Upper lobe of left lung (tissue), 6 donors: ENCODE measurements at places on chromosomes 6 and 20.
A peak's percentile ranks its signal among the peaks of the same experiment; 100 is the strongest.

DNA sequence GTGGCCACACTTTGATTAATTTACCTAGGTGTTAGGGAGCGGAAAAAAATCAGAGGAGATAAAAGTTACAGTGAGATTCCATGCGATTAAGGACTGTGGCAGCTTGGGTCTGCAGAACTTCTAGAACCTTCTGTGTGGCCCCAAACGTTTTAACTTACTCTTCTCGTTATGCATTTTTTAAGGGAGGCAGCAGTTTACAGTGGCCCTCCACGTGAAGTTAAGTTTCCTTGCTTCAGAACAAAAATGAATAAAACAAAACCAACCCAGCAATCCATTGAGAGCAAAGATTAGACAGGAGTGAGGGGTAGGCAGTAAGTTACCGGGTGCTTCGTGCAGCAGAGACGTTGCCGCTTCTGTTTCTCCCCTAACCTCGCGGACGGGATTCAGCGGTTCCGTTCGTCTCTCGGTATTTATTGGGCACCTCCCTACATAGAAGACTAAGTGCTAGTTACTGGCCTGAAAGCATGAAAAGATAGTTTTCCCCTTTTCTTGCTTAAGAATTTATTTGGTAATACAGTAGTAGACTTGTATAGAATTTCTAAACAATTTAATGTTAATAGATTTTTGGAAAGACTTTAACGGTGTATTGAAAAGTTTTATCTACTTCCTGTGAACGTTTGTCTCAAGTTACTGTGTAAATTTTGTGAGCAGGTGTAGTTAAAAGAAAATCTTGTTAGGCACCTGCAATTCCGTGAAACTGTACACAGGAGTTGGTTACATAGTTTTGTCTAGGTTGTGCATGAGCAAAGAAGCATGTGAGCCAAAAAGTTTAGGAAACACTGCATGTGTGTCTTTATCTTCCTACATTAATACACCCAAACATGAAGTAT is 1.1 kb downstream of the BAG2 start:
- no peak for DNase-seq

- DNase-seq: no peak
Measured at GRCh38 chr6:2103765-2104523, 141.5 kb downstream of the GMDS start.

GRCh38 chr6:1766654-1767053 is 156.9 kb downstream of the FOXC1 start:
- no peak for DNase-seq

DNA sequence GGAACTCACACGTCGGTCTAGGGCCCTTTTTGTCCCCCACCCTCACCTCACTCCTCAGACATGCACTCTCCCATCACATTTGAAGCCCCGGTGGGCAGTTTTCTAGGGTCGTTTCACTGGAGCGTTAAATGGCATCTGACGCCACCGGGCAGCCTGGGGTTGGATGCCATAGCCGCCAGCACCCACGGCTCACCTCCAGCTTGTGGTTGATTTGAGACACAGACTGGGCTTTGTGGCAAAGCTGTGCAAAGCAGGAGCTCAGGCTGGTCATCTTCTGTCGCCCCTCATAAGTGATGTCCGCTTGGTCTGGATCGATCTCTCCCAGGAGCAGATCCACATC is 530 bp downstream of the GOPC start:
- DNase-seq: peak; percentile 25

GRCh38 chr6:96286503-96286902 is 235.1 kb upstream of the UFL1 start:
- no peak for DNase-seq

- DNase-seq: no peak
Measured at GRCh38 chr6:1208876-1209275, 103.0 kb upstream of the FOXQ1 start.

DNA sequence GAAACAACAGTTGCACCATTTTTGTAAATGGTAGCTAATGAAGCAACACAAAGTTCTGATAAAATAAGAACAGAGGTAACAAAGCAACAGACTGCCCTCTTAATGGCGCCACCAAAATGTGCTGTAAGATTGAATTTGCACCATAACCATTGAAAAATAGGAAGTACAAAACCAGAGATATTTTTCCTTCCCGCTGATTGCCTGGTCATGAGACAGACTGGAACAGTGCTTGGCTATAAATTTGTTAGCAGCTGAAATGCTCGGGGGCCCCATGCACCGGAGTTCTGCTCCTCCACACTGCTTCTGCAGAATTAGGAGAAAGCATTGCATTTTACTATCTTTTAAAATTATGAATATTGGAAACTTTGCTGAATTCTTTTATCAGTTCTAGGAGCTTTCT is 164.4 kb upstream of the QKI start:
- DNase-seq: no peak

- DNase-seq: peak; percentile 56
Measured at GRCh38 chr6:12289365-12289919, 719 bp upstream of the EDN1 start.

- DNase-seq: no peak
Measured at GRCh38 chr6:20965915-20966314, 431.7 kb downstream of the CDKAL1 start.

GRCh38 chr6:52820198-52820597 is 16.6 kb upstream of the GSTA1 start:
- DNase-seq: no peak

DNA sequence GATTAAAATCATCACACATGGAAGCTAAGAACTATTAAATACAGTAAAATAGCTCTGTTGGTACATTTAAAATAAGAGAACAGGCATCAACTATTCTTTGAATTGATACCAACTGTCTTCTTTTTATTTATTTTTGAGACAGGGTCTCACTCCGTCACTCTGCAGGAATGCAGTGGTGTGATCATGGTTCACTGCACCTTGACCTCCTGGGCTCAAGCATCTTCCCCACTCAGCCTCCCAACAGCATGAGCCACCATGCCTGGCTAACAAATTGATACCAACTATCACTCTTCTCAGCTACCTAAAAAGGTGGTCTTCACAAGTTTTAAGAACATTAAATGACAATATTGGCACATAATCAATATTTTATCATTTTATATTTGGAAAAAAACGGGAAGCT is 7.8 kb upstream of the PNISR start:
- DNase-seq: no peak

DNA sequence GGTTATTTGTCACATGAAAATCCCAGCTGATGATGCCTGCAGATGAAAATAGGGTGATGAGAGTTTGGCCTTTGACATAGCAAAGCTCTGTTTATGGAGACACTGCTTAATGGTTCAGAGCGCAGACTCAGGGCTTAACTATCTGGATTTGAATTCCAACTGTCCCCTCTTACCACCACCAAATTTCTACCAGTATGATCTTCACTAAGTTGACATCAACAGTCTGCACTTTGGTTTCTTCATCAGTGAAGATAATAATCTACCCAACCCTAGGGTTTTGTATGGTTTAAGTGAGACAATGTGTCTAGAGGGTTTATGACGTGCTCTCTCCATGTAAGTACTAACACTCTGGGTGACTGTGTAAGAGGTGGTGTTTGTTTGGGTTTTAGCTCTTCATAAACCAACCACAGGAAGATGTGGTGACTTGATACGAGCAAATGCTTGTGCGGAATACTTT is 151.4 kb upstream of the TNFAIP3 start:
- no peak for DNase-seq

- no peak for DNase-seq
Measured at GRCh38 chr20:50313827-50314677, 123.4 kb downstream of the CEBPB start.

DNA sequence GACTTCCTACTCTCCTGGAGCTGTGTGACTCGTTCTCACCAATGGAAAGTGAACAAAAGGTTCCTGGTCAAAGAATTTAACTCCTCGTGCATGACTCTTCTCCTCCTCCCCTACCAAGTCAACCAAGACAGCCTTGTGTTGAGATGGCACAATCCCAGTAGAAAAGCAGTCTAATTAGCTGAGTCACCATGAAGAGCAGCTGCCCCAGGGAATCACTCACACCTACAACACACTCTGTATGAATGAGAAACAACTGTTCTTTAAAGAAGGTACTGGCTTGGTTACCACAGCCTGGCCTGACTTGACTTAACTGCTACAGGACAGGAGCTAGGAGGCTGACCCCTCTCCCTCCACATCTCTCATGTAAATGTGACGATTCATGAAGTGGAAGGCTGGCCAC is 2.9 kb upstream of the HLA-DOB start:
- DNase-seq: no peak

GRCh38 chr6:148419430-148419829 is 76.8 kb downstream of the SASH1 start:
- DNase-seq: no peak

GRCh38 chr20:53617791-53618489 is 24.3 kb upstream of the ZNF217 start:
- no peak for DNase-seq

DNA sequence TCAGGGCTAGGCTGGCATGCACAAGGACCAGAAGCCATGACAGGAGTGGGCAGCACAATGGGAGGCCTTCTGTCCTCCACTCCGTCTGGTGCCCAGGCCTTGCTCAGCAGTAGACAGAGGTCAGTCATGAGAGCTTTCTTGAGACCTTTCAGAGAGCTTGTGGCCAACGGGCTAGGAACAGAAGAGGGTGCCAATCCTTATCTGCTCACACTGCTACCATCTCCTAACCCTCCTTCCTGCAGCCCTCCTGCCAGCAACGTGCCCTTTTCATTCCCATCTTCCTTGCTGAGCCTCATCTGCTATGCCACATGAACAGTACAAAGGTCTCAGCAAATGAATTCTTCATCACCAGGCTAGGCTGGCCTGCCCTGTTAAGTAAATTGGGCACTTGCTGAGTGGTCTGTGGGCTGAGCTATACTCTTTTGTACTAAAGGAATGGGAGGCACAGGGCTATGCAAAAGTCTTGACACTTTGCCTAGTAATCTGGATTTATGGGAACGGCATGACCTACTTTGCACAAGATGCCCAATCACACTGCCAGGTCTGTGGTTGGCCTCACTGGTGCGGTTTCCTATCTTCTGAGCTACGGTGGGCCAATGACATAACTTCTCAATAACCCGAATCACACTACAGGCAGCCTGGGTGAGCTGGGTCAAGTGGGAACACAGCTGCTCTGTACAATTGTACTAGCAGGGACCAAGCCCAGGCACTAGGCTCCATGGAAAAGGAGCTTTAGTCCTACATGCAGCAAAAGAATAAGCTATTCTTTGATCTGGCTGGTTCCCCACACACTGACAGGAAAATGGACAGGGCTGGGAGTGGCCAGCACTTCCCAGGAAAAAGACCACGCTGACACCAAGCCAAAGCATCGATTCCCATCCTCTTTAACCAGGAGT is 47.8 kb downstream of the ELOVL5 start:
- peak; percentile 82 for DNase-seq

DNA sequence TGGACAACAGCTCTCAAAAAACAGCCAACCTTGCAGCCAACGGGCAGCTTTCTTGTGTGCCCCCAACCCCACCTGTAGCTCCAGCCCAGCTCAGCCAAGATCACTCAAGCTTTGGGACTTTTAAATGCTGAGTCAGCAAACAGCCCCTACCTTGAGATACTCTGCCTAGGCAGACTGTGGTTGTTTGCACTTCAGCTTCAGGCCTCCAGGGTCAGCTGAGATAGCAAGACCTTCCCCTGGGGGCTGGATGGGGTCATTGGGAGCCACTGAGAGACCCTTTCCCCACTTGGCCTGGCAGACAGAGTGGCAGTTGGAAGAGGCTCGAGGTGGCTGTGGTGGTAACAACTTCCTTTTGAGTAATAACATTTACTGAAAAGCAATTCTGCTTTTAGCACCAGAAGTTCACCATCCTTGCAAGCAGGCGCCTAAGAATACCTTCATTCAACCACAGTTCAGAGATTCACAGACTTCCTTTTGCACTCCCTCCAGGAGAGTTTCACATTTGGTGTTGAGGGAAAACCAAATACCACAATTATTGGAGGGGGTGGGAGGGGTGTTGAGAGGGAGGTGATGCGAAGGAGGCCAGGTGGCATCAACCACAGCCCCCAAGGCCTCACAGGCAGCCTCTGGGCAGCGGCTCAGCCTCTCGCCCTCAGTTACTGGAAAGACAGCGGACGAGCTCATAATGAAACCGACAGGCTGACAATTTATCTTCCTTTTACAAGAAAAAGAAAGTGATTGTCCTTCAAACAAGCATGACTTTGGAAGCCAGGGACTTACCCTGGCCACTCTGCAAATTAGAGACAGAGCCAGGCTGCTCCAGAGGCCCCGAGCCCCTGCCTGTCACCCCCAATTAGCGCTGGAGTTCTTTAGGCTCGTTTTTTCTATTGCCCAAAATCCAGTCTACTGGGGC is 148.1 kb downstream of the CEBPB start:
- no peak for DNase-seq

DNA sequence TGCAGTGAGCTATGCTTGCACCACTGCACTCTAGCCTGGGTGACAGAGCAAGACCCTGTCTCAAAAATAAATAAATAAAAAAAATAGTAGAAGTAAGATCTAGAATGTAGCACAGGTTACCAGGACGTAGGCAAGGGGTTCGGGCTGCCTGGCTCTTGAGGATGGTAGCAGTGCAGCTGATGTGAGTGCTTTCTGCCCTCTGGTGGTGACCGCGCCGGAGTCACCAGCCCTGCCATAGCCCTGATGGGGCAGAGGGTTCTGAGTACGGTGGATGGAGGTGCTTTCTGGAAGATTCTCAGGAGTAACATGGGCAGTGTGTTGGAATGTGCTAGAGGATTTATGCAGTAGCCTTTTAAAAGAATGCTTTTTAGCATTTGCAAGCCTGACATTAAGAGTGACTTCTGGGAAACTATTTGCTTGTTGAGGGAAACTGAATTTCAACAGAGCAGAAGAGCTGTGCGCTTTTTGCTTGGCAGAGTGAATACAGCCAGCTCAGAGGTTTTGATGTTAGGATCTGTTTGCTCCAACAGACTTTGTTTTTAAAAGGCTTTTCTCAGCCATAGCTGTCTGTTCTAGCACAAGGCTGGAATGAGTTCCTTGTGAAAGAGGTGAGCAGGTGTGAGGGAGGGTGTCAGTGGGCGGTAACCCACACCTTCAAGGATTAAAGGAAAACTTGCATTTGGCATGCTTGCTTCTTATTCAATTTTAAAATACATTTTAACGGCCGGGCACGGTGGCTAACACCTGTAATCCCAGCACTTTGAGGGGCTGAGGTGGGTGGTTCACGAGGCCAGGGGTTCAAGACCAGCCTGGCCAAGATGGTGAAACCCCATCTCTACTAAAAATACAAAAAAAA is 65.9 kb downstream of the PTPN1 start:
- peak; percentile 81 for DNase-seq

DNA sequence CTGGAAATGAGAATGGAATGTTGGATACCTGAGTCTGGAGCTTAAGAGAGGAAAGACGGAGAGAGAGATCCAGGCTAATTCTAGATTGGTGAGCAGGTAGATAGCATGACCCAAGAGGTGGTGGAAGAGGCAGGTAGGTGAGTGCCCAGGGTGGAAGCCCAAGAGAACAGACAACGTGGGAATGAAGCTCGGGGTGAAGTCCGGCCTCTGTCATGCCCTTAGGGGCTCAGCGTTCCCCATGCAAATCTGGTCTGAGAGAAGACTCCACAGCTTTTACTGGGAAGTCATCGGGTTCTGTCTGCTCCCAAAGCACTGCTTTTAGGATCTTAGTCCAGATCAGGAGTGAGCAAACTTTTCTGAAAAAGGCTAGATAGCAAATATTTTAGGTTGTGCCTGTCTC is 3.6 kb downstream of the NELFCD start:
- DNase-seq: no peak
